ENCODE measurements at places on chromosomes 2 and 18. TPM values are rescaled to one million over a fixed set of nuclear protein-coding genes. Genes with fewer than 3 reads are reported as not detected.

NAT8 gene
- total RNA-seq: not detected

STAT4 gene
- 0.70 TPM for total RNA-seq

DNA sequence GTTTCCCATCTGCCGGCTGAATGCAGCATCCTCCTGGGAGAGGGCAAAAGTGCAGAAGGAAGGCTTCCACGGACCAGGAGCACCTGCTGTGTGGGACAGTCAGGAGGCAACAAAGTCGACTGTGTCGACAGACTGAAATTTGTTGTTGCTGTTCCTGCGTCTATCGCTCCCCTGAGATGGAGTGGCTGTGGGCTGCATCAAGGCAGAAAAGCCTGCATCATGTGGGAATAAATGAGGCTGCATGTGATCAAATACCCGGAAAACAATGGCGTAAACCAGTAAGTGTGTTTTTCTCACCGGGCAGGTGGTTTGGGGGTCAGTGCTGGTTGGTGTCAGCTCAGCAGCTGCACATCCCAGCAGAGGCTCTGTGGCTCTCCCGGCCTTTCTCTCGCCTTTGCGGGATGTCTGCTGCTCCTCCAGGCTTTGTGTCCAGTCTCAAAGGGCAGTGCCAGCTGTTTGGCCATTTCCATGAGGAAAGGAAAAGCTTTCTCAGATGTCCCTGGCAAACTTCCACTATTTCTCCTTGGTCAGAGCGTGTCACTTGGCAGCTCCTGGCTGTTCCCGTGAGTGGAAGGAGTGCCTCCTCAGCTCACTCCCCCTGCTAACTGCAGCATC is 262.4 kb downstream of the NDUFA10 start:
- DNase-seq: peak; percentile 20

DNA sequence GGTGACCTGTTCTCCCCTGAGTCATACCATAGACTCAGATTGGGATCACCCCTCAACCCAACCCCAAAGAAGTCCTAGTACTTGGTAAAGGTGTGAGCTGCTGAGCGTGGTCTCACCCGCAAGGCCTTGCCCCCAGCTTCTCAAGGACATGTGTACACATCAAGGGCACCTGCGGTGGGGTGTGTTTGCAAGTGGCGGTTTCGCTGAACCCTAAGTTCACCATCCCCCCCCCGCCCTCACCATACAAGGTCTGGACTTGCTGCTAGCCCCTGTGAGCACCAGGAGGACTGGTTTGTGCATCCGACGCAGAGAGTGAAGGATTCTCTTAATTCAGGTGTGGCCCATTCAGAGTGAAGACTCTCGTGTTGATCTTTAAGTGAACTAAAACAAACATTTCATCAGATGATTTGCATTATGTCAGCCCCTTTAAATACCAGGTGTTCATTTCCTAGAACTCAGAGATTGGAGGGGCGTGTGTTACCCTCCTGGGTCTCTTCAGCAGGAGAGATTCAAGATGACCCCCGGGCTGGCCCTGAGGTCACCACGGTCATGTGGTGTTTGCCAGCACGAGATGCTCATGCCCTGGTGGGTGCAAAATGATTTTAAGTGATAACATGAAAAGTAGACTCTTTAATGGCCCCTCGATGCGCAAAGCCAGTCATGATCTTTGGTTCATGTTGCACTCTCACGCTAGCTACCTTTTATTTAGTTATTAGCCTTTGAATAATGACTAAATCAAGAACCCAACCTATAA is 27.8 kb downstream of the MTERF4 start:
- DNase-seq: no peak

DNA sequence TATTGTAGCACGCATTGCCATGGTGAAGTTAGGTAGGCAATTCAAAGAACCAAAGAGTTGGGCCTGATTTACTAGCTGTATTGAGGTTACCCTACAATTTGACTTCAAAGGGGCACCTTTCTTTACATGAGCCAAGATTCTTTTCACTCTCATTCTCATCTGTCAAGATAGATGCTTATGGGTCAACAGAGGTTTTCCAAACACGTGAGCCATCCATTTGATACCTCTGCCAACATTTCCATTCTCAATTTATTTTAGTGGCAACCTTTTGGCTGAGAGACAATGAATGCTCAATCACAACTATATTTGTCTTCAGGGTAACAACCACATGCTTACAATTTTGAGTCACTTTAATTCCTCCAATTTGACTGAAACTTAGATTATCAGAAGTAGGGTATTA is 370.6 kb upstream of the CDH20 start:
- DNase-seq: no peak

GRCh38 chr2:181627545-181627944 is 29.4 kb downstream of the CERKL start:
- DNase-seq: no peak

- no peak for DNase-seq
Measured at GRCh38 chr2:144943293-144943941, 423.5 kb upstream of the ZEB2 start.

GRCh38 chr2:30439296-30439695 is 7.8 kb upstream of the LCLAT1 start:
- no peak for DNase-seq

- DNase-seq: no peak
Measured at GRCh38 chr18:62844850-62845643, 129.7 kb downstream of the PHLPP1 start.

DNA sequence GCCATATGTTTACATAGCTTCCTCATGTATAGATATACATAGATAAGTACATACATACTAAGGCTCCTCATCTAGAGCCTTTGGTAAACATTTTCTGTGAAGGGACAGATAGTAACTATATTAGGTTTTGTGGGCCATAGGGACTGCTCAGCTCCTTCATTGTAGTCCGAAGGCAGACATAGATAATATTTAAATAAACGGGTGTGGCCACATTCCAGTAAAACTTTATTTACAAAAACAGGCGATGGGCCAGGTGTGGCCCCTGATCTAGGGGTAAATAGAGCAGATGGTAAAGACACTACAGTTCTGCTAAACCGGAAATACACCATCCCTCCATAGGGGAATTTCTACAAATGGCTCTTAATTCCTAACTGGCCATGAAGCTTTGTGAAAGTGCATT is 7.3 kb downstream of the COQ10B start:
- DNase-seq: no peak

DNA sequence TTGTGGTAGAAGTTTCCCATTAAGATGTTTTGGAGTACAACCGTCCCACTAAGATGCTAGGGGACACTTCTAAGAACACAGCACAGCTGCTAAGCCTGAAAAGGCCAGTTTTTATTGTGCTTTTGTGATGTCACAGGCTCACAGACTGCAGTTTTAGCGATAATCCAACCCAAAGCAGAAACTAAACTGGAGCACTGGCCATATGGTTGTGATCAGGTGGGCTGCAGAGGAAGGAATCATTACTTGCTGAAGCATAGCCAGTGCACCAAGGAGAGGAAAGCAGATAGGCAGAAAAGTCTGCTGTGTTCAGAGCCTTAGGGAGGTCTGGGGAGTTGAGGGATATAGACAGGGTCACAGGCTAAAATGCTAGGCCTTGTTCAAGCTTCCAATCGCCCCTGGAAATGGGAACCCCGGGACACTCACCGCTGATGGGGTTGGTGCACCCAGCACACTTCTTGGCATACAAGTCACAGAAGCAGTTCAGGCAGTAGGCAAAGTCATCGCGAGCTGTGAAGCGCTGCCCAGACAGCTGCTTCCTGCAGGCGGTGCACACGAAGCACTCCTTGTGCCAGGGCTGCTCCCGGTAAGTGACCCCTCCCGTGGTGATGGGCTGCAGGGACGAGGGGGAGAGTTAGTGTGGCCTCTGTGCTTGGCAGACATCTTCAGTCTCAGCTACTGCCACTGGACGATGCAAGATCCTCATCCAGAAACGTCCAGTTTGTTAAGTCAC is 25.7 kb downstream of the C2orf49 start:
- no peak for DNase-seq

All from Right ventricle myocardium superior (tissue), 1 donor.